ENCODE measurements at places on chromosomes 7 and 10.

GRCh38 chr10:6119962-6120361, 31.1 kb downstream of the RBM17 start:
- DNase-seq = no peak

DNA sequence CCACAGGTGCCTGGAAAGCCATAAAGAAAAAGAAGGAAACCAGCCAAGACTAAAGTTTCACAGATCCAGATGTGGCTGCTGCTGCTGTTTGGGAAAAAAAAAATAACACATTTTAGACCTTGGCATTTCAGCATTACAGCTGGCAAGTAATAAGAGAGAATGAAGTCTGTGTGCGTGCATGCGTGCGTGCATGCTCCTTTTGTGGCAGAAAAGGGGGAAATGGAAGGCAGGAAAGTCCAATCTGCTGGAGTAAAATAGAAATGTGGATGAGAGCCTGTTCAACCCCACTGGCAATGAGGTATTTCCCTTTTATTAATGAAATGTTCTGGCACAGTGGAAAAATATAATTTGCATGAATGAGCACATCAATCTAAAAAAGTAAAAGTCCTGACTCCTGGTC, 137.0 kb upstream of the SEMA3A start:
- no peak for DNase-seq

- DNase-seq = no peak
Measured at GRCh38 chr7:64888901-64889685, 14.0 kb upstream of the ZNF273 start.

- no peak for DNase-seq
Measured at GRCh38 chr7:92976931-92977330, 140.6 kb upstream of the CDK6 start.

- DNase-seq = no peak
Measured at GRCh38 chr7:2566348-2566889, 7.6 kb downstream of the IQCE start.

DNA sequence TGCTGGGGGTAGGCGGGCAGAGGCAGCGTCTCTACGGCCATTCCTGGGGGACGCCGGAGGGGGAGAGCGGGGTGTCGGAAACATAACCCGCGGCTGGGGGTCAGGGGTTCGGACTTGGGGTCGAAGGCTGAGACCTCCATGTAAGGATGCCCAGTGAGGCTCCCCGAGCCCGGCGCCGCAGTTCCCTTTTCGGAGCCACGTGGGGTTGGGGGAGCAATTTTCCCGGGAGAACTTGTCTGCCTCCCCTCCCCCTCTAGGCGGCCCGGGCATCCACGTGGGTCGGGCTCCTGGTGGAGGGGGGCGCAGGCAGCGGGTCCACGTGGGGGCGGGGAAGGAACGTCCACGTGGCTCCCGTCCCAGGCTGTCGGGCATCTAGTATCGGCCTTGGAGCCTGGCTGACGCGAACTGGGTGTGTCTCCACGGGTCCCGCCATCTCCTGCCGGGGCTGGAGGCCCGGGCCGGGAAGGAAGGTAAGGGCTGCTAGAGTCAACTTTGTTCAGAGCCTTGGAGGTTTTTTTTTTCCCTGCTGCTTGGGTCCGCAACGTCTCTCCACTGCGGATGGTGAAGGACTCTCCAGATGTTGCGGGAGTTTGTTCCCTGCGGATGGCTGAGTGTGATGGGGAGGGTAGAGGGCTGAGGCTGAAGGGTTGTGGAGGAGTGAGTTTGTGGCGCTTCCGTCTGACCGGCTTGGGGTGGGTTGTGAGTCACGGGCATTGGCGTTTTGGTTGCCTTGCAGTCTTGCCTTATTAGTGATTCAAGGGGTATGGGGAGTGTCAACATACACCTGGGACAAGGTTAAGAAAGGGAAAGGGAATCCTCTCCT, 744 bp downstream of the PPRC1 start:
- DNase-seq = peak; percentile 27

GRCh38 chr10:117863771-117864170, 183.0 kb downstream of the RAB11FIP2 start:
- DNase-seq = no peak

DNA sequence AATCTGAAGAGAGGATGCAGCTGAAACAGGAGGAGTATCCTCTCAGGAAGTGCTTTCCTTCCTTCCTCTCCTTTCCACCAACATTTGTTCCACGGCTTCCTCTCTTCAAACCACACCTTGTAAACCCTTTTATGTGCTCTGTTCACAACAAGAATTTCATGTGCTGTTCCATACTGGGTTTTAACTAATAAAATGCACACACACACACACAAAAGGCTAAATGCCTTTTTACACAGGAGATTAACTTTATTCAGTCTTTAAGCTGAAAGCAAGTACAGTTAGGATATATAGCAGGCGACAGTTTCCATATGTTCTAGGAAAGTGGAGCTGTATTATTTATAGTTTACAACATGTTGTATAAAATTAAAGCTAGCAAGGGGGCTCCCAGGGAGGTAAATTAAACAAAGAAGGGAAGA, 106.7 kb downstream of the REEP3 start:
- DNase-seq = no peak

DNA sequence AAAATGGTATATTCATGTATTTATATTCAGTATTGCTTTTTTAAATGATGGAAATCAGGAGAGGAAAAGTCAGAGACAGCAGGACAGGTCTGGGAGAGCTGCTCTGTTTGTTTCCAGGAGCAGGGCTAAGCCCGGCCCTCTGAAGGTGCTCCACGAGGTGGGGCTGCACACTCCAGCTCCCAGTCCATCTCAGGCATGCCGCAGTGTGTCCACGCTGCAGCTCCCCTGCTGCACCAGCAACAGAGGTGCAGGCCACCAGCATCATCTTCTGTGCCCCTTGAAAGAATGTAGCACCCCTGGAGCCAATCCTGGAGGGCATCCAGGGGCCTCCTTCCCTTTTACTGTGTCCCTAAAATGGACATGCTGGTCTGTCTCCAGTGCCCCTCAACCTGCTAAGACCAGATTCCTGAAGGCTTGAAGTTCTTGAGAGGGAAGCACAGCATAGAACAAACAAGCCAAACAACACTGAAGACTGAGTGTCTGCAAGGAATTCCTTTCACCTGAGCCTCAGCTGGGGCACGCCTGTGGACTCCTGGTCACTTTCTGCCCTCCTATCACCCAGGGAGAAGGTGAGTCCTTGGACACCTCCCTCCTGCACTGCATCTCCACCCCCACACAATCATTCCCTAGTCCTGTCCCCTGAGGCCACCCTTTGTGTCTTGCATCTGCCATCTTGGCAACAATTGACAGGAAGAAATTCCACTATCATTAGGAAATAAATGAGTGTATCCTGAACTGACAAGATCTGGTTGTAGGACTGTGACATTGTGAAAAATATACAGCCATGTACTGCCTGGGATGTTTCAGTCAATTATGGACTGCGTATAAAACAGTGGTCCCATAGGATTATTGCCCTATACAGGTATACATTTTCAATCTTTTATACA, 100.5 kb downstream of the CXCL12 start:
- DNase-seq = no peak

DNA sequence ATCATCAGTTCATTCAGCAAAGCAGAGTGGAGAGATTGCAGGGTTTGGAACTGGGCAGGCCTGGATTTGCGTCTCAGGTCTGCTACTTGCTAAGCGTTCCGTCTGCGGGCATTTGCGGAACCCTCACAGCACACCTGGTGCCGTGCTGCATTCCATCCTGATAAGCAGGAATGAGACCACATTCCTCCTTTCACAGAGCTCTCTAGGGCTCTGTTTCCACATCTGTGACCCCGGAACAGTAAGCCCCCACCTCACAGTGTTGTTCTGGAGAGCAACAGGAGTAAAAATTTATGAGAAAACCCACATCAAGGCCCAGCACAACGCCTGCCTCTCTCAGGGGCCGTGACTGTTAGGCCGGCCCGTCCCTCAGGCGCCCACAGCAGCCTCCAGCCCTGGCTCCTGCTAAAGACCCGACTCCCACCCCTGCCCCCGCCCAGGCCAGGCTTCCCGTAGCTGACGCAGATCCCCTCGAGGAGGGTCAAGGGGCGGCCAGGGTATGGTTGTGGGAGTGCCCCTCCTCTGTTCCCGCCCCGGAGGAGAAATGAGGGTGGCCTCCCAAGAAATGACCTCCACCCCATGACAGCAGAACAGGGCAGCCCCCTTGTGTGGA, 128.9 kb downstream of the RGS10 start:
- DNase-seq = no peak

GRCh38 chr10:63120554-63120953, 12.6 kb upstream of the NRBF2 start:
- no peak for DNase-seq

- DNase-seq = no peak
Measured at GRCh38 chr7:116173051-116174028, 37.0 kb upstream of the TES start.

- no peak for DNase-seq
Measured at GRCh38 chr7:114160925-114161324, 242.1 kb upstream of the PPP1R3A start.

GRCh38 chr7:71601851-71602250, 469.9 kb downstream of the GALNT17 start:
- DNase-seq = no peak

DNA sequence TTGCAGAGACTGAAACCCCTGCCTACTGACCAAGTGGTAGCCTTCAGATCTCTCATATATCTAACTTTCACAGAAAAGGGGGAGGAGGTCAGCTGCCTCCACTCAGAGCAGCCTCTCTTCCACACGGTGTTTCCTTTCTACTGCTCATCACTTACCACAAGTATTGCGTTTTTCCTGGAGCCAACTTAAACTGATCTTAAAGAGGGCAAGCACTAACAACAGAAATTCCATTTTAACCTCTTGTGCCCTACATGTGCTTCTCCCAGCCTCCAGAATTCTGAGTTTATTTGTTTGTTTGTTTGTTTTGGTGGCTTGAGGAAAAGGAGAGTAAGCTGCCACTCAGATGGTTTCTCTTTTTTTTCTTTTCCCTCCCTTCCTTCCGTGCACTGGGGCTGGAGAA, 19.1 kb downstream of the SKIDA1 start:
- no peak for DNase-seq

DNA sequence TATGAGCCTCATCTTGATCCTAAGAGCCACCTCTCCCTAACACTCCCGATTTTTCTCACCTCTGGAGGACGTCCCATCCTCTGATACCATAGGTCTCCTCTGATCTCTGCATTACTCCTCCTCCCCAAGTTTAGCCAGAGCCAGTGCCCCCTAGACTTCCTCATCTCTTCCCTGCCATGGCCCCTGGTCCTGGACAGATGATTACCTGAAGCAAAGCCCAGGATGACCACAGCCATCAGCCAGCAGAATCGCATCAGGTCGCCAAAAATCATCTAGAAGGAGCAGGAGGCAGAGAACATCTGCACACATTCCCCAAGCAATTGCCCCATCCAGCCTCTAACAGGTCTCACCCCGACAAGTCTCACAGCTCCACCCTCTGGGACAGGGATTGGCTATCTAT, 11.7 kb downstream of the TRPV6 start:
- no peak for DNase-seq

GRCh38 chr10:18313140-18313530, 172.9 kb downstream of the CACNB2 start:
- no peak for DNase-seq

DNA sequence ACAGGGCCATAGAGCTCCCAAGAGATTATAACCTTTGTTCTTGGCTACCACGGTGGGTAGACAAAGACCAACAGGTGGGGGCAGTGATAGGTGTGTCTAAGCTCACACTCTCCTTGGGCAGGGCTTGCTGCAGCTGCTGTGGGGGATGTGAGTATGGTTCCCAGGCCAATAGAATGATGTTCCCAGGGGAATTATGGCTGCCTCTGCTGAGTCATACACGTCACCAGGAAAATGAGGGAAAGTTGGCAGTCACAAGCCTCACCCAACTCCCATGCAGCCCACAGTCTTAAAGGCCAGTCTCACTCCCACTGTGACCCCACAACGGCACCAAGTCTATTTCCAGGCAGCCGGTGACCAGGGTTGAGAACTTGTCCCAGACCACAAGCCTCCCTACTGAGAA, 453.4 kb upstream of the PODXL start:
- DNase-seq = no peak

DNA sequence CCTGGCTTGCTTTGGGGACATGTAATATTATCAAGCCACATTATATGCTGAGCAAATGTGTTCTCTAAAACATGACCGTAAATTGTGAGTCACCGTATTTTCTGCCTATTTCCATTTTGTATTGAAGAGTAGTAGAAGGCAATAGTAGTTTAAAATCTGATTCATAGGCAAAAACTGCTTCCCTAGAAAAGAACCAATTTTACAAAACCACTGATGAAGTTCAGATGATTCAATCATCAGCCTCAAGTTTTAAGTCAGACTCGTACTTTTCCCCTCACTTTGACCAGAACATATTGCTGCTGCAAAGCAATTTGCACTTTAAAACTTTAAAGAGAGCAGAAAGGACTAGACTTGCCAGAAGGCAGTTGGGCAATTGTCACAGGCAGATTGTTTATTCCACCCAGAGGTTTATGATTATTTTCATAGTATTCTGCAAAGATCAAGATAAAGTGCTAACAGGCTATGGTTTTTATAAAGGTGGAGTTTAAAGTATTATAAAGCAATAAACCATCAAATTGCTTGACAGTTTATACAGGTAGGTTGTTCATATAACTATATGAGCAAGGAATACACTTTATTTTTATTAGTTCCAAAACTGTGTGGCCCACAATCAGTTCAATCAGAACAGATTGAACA, 168.2 kb downstream of the ETV1 start:
- no peak for DNase-seq

DNA sequence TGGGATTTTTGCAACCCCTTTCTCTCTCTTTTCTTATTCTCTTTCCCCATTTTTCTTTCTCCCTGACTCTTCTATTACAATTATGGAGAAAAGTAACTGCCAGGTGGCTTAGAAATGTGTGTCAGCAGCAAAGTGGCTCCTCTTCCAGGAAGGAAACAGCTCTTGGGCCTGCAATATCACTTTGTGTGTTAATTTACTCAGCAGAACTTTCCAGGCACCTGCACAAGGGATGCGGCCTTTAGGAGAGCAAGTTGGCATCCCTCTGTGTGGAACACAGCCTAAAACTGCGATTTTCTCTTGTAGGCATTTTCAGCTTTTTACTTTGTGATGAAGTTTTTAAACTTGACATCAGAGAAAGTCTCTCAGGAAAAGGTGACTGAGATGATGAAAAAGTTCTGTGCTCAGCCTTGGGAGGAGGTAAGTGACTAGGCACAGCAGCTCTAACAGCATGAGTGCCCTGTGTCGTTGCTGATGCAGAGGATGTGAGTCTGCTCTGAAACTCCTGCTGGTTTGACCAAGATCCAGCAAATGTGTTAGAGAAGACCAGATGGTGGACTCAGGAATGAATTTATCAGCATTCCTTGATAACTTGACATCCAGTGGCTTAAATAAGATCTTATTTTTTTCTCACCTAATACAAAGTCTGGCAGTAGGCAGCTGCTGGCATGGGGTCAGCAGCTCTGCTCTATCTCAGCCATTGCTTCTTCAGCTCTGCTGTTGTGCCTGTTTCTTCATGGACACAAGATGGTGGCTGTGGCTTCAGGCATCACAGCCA, 47.4 kb upstream of the CC2D2B start:
- DNase-seq = no peak

GRCh38 chr10:123965973-123966895, 74.6 kb upstream of the CPXM2 start:
- no peak for DNase-seq

GRCh38 chr10:60572511-60573194, 183.0 kb upstream of the ANK3 start:
- peak; percentile 2 for DNase-seq
